H54 (cell line): ENCODE measurements at places on chromosomes 7 and 10.

- DNase-seq, result no peak
These were observed 2.7 kb downstream of the EVX1 start for GRCh38 chr7:27245124-27245797.

GRCh38 chr10:5151076-5151475 lies 33.9 kb downstream of the AKR1C8 start:
- no peak for DNase-seq

DNA sequence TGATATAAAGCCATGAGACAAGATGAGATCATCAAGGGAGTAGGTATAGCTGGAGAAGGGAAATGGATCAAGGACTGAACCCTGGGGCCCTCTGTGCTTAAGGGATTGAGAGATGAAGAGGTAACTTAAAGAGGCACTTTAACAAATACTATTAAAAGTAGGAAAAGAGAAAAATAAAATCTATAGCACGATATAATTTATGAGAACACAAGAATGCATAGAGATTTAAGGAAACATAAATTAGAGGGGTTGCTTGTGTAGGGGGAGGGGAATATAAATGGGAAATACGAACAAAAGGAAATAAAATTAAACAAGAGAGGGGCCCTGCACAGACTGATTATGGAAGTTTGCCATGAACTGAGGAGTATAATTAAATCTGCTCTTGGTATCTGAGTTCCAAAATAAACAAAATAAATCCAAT lies 15.6 kb upstream of the LRRC17 start:
- no peak for DNase-seq

DNA sequence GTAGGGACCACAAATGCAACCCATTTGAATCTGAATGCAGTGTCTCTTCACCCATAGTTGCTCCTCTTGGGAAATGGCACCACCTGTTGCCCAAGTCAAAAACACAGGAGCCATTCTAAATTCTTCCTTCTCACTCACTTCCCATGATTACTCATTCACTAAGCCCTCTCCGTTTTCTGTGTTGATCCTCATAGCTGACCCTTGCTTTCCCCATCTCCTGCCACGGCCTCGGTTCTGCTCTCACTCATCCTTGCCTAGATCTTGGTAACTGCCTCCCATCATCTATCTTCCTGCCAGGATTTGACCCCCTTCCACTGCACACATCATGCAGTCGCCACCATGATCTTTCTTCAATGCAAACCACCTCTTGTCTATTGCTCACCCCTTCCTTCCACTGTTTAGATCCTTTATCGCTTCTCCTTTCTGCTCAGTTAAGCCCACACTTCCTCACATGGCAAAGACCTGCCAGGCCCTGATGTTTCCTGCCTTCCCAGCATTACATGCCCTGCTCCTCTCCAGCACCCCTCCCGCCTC lies 19.0 kb upstream of the CPN1 start:
- DNase-seq, result peak; percentile 33

- DNase-seq, result peak; percentile 5
These were observed at the start of gene ARMC3 for GRCh38 chr10:22927661-22928403. TSS of gene ARMC3 (plus strand) at chr10:22928053. CDS start at chr10:22931997, 3,944 bp downstream.

DNA sequence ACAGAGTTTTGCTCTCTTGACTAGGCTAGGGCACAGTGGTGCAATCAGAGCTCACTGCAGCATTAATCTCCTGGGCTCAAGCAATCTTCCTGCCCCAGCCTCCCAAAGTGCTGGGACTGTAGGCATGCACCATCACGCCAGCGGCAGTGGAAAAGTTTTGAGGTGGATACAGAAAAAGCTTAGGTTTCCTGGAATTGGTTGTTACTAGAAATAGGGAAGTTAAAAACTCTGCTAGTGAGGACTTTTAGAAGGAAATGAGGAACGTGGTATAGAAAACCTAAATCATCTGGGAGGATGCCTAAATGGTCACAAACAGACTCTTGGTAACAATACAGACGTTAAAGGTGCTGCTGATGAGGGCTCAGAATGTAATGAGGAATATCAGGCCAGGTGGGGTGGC lies 10.9 kb upstream of the SNX8 start:
- no peak for DNase-seq

DNA sequence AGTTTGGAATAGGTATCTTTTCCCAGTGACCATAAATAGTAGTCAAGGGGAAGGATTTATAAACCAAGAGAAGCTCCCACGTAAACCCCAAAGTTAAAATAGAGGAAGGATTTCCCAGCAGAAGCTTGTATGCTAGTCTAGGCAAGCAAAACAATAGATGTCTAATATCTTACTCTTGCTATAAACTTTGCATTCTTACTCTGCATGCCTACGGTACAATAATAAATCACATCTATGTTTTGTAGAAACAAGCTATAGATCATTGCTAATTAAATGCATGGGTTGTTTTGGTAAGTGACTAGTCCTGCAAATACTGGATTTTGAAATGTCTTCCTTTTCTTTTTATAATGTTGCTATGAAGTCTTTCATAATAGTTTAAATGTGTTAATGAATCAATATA lies 585.5 kb downstream of the INHBA start:
- DNase-seq, result no peak

GRCh38 chr10:94125856-94126255 lies 132.1 kb downstream of the PLCE1 start:
- DNase-seq, result no peak

- no peak for DNase-seq
These were observed 3.8 kb downstream of the SFXN2 start for GRCh38 chr10:102718220-102718619.

DNA sequence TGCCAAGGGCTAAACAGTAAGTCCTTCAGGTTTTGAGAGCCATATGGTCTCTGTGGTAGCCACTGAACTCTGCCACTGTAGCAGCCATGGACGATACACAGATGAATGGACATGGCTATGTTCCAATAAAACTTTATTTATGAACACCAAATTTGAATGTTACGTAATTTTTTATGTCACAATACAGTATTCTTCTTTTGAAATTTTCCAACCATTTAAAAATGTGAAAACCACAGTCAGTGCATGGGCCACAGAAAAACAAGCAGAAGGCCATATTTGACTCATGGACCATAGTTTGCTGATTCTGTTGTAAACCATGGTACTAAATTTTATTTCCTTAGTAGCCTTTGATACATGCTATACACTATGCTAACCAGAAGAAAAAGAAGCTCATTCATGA lies 361.8 kb downstream of the MAGI2 start:
- no peak for DNase-seq

DNA sequence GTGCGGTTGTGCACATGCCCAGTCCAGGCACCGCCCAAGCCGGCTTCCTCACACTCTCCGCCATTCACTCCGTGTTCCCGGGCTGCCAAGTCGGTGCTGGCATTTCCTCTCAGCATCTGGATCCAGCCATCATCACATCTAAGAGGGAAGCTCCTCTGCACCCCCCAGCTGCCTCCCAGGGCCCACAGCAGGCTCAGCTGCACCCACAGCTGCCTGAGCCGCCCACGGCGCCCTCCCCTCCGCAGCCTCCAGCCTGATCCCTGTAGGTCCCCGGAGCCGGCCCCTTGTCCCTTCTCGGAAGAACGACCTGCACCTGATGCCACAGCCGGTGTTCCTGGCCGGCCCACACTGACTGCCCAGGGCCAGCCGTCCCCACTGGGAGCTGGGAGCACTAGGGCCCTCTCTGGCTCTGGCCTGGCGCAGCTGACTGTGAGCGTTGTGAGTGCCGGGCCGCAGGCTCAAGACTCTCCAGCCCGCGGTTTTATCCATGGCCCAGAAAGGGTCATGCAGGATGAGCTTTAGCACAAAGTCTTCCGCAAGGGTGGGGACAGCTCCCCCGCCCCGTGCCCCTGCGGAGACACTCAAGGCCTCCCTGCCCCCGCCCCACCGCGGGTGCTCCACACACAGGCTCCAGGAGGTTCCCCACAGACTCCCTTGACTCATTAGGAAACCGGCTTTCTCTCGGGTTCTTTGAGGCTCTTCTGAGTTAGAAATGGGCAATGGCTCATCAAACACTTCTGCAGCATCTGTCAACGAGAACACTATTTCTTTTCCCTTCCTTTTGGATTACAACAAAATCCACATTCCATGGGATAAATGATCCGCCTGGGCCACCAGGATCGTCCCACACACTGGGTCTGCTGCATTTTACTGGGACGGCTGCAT lies 31.2 kb downstream of the CFAP46 start:
- no peak for DNase-seq

DNA sequence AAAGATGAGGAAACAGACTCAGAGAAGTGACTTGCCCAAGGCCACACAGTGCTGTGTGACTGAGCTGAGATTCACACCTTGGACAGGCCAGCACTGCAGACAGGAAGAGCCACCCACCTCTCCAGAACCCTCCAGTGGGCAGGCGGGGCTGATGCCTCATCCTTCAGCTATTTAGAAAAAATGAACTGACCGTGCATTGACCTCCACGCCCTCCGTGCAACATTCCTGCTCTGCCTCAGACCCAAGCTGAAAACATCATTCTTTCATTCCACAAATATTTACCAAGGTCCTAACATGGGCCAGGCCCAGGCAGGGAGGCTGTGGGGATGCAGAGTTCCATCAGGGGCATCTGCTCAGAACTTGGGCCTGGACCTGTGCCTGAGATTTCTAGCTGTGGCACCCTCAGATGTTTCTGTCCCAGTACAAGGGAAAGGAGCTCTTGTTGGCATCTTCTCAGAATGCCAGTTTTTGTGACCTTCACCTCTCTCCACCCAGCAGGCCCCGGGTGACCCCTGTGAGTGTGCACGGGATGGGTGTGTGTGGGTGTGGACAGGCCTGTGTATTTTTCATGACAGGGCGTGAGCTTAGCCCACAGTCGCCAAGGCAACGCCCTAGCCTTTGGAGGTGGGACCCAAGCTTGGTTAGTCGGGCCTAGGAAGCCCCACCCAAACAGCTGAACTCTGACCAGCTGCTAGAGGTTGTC lies 6.5 kb downstream of the VSIR start:
- peak; percentile 97 for DNase-seq

DNA sequence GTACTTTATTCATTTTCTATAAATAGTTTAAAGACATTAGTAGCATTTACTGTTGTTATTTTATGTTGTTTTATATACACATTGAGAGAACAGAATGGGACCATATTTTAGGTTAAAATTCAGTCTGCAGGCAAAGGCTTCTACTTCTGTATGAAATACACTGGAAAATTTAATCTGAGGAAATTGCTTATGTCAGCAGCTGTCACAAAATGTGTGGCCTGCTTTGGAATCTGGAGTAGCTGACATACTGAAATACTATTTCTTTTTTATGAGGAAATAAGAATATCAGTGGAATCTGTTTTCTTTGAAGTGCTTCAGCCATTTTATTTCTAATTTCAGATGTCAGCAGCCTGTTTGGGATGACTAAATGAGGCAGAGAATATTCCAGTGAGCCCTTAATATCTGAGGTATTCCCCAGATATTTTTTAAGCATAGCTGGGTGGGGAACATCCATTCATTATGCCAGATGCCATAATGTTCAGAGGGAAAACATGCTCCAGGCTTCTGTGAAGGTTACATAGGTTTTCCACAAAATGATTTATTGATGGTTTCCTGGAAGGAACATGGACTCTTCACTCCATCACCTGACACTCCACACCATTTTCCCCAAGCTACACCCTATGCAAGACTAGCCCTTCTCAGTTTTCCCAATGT lies 267.1 kb downstream of the ARL4A start:
- DNase-seq, result no peak

DNA sequence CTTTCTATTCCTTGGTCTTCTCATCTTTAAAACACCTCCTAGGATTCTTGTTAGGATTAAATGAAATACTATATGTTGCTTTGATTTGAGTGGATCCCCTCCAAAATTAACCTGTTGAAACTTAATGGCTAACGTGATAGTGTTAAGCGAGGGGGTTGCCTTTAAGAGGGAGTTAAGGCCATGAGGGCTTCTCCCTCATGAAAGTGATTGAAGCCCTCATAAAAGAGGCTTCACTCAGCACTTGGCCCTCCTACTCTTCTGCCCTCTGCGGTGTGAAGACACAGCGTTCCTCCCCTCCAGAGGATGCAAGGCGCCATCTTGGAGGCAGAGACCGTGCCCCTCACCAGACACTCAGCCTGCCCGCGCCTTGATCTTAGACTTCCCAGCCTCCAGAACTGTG lies 46.6 kb downstream of the CNNM2 start:
- DNase-seq, result no peak

DNA sequence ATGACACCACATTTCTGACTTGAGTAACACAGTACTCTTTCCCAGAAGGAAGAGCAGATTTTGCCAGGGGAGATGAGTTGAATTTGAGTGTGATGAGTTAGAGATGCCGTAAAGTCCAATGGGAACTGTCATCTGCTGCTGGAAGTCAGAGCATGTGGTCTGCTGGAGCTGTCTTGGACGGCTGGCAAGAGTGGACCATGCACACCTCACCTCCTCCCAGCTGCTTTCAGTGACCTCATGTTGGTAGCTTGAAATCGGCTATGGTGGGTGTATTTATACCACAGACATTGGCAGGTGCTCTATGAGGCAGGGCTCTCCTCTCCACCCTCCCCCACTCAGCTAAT lies 82.3 kb downstream of the COL13A1 start:
- DNase-seq, result no peak

- DNase-seq, result no peak
These were observed 1168.7 kb upstream of the CELF2 start for GRCh38 chr10:9848981-9849380.

DNA sequence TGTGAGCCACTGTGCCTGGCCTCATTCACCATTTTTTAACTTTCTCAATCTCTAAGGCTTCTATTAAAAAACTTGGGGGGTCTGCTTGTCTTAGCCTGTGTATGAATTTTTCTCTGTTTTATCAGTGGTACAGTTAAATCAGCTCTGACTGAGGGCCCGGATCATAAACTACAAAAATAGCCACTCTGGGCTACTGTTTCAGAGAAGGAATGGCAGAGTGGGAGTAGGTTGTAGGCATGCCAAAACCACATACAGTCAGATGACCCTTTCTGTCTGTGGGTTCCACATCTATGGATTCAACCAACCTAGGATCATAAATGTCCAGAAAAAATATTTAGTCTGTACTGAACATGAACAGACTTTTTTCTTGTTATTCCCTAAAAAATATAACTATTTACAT lies 21.3 kb downstream of the TBC1D12 start:
- DNase-seq, result no peak

DNA sequence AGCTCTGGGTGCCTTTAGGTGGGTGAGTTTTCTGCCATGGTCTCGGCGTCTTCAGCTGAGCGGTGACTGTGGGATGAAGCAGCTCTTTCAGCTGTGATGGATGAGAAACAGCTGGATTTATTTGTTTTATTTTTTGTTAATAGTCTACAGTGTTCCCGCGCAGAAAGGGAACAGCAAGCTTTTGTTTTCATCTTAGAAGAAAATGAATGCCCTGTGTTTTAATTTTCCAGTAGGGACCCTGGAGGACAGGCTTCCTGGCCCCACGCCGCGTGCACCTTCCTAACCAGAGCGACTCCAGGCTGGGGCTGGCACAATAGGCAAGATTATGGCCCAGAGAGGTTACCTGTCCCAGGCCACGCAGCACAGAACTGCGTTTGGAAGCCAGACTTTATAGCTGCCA lies 57.6 kb downstream of the GTF2IRD1 start:
- DNase-seq, result no peak

- no peak for DNase-seq
These were observed 109.8 kb upstream of the AGR3 start for GRCh38 chr7:16991551-16991950.

DNA sequence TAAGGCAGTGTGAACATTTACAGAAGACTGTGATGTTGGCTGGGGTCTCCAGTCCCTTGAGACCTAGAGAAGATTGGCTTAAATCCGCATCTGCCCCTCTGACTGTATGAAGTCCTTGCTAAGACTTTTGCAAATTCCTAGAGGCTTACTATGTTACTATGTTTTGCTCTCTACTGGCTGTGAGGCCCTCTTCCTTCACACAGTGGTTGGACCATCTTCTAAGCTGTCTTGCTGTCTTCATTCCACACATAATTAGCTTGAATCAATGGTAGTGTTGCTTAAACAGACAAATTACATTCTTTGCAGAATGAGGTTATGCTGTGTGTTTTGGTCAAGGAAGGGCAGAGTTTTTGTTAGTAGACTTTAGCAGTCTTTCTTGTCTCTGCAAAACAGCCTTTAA lies 658.0 kb downstream of the TYW1 start:
- DNase-seq, result no peak
